ENCODE measurements at places on chromosomes 2 and 18. TPM values are rescaled to one million over a fixed set of nuclear protein-coding genes. Genes with fewer than 3 reads are reported as not detected.

- H3K4me1 ChIP-seq, result no peaks in the 10 kb centered on the region
- no peak overlapping the region for H3K4me3 ChIP-seq
- no peaks in the 10 kb centered on the region for H3K36me3 ChIP-seq
- DNase-seq, result no peak
- no peak overlapping the region for H3K27ac ChIP-seq
- H3K27me3 ChIP-seq, result no peaks in the 10 kb centered on the region
Observed at GRCh38 chr2:3463186-3463835, 56.0 kb downstream of the ADI1 start.

- no peak overlapping the region for H3K4me3 ChIP-seq
- no peak for DNase-seq
- H3K36me3 ChIP-seq, result no peaks in the 10 kb centered on the region
Observed at GRCh38 chr18:54765636-54766375, 62.5 kb upstream of the RAB27B start.

GRCh38 chr18:48817021-48817461 is 133.7 kb downstream of the SMAD7 start:
- H3K36me3 ChIP-seq, result no peaks in the 10 kb centered on the region
- no peak overlapping the region for H3K4me3 ChIP-seq
- no peaks in the 10 kb centered on the region for H3K27me3 ChIP-seq
- no peak overlapping the region for H3K27ac ChIP-seq

DNA sequence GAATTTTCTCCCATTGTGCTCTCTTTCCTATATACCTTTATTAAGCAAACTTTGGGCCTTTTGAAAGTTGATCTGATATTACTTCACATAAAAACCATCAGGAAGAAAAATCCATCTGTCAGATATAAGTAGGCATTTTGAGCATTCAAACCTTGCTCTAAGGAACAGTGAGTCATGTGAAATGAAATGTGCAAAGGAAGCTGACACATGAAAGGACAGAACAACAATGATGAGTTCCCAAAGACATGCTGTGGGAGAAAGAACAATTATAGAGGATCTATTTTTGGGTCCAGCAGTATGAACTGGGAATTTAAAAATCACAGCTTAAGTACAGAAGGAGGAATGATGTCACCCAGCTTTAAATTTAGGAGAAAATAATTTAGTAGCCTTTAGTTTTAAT is 18.1 kb downstream of the CALCRL start:
- H3K27me3 ChIP-seq, result no peaks in the 10 kb centered on the region
- H3K36me3 ChIP-seq, result no peaks in the 10 kb centered on the region

DNA sequence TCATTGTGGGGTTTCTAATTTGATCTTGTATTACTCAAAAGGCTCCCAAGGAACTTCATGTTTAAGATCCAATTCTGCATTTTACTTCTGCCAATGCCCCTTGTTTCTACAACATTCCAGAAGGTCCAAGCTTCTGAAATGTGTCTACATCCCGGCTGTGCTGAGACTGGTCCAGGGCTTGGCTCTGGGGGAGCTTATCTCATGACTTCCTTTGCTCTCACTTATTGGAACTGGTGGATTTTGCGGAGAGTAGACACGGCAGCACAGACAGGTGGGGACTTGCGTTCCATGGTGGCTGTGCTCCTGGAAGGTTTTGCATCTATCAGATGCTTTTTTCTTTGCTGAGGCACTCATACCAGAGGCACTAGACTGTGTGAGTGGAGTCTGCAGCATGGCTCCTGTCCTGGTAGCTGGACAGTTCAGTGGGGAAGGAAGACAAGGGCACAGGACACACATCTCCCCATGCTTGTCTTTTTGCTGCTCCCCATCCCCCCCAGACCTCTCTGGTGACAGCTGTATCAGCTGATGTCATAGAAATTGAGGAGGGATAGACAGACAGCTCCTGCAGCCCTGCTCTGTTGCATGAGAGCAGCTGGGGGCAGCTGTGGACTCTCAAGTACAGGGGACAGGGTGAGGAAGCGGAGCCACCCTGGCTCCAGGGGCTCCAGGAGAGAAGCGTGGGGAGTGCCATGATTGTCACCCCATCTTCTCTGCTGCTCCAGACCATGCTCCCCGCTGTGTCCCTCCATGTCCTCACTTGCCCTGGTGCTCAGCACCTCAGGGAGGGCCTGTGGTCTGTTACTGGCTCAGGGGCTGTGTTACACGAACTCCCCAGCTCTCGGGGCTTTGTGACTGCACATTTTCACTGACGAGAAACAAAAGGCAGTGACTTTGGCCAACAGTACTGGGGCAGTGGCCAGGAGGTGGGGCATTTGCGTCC is 46.0 kb downstream of the ACAA2 start:
- H3K27ac ChIP-seq, result no peak overlapping the region
- no peaks in the 10 kb centered on the region for H3K4me1 ChIP-seq
- no peaks in the 10 kb centered on the region for H3K27me3 ChIP-seq
- no peak for DNase-seq
- H3K4me3 ChIP-seq, result no peak overlapping the region

Gene ACMSD
- total RNA-seq, result not detected

Gene BIN1
- total RNA-seq, result 38.5 TPM

Gene GREB1L
- not detected for total RNA-seq

GRCh38 chr18:32893915-32894314 is 121.1 kb upstream of the KLHL14 start:
- no peak overlapping the region for H3K4me3 ChIP-seq
- no peak for DNase-seq
- no peaks in the 10 kb centered on the region for H3K27me3 ChIP-seq
- no peaks in the 10 kb centered on the region for H3K4me1 ChIP-seq

GRCh38 chr2:106941372-106941993 is 55.5 kb upstream of the ST6GAL2 start:
- DNase-seq, result no peak
- no peak overlapping the region for H3K4me3 ChIP-seq
- H3K36me3 ChIP-seq, result no peaks in the 10 kb centered on the region
- no peaks in the 10 kb centered on the region for H3K27me3 ChIP-seq
- H3K4me1 ChIP-seq, result no peaks in the 10 kb centered on the region
- no peak overlapping the region for H3K27ac ChIP-seq

DNA sequence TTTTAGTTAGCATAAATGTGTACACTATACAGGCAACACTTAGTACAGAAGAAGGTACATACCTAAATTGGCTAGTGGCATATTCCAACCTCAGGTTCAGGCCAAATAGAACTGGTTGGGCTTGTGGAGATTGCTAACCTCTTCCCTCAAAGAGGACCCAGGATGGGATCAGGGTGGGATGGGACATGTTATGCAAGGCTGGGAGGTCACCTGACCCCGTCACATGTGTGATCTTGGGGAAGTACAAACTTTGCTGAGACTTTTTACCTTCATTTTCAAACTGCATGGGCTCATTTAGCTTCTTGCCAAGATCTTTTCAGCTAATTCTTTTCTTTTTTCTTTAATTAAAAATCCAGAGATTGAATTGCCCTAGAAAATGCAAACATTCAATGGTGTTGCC is 36.9 kb downstream of the TMEM17 start:
- no peak for DNase-seq
- H3K36me3 ChIP-seq, result no peaks in the 10 kb centered on the region
- H3K4me1 ChIP-seq, result no peaks in the 10 kb centered on the region
- H3K27ac ChIP-seq, result no peak overlapping the region
- H3K27me3 ChIP-seq, result no peaks in the 10 kb centered on the region

- H3K4me1 ChIP-seq, result no peaks in the 10 kb centered on the region
- H3K4me3 ChIP-seq, result no peak overlapping the region
- DNase-seq, result no peak
- H3K27ac ChIP-seq, result no peak overlapping the region
Observed at GRCh38 chr2:96180002-96180401, 28.6 kb downstream of the STARD7 start.

Gene TUBA3E
- total RNA-seq, result not detected

Gene COLEC11
- total RNA-seq, result not detected

GRCh38 chr2:10741139-10741538 is 19.7 kb downstream of the ATP6V1C2 start:
- H3K36me3 ChIP-seq, result no peaks in the 10 kb centered on the region
- no peak overlapping the region for H3K27ac ChIP-seq
- peaks cover 5% of the 10 kb centered on the region for H3K4me1 ChIP-seq

DNA sequence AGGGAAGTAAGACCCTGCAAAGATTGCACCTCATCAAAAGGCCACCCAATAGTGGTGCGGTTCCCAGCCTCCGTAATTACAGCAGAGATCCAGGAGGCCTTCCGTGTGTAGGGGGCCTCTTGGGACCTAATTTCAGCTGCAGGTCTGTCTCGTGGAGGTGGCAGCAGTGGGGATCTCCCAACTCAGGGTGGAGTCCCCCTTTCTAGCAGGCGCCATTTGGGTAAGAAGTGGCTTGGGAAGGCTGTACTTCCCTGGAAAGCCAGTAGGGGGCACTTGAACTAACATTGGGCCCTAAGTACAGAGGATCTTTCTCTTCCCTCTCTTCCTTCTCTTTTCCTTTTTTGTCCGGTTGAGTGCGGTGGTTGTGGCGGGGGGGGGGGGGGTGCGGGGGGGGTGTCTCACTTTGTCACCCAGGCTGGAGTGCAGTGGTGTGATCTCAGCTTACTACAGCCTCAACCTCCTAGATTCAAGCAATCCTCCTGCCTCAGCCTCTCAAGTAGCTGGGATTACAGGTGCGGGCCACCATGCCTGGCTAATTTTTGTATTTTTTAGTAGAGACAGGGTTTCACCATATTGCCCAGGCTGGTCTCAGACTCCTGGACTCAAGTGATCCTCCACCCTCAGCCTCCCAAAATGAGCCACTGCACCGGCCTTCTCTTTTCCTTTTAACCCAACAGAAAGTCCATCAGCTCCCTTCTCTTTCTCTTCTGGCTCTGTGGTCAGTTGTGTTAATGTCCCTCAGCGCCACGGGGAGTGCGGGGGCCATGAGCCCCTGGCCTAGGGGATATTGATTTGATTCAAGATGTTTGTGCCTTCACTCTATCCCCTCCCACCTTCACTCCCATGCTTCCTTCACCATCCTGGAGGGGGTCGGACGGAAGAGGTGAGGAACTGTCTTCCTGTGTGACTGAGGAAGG is 32.0 kb downstream of the CENPO start:
- no peak overlapping the region for H3K4me3 ChIP-seq
- H3K27me3 ChIP-seq, result no peaks in the 10 kb centered on the region
- H3K27ac ChIP-seq, result no peak overlapping the region
- DNase-seq, result no peak
- H3K4me1 ChIP-seq, result peaks cover 5% of the 10 kb centered on the region

GRCh38 chr2:215503381-215503780 is 67.5 kb upstream of the FN1 start:
- H3K4me1 ChIP-seq, result peaks cover 4% of the 10 kb centered on the region

- H3K36me3 ChIP-seq, result no peaks in the 10 kb centered on the region
- DNase-seq, result no peak
- H3K4me1 ChIP-seq, result no peaks in the 10 kb centered on the region
- no peaks in the 10 kb centered on the region for H3K27me3 ChIP-seq
Observed at GRCh38 chr2:235183786-235184185, 232.0 kb downstream of the SH3BP4 start.

DNA sequence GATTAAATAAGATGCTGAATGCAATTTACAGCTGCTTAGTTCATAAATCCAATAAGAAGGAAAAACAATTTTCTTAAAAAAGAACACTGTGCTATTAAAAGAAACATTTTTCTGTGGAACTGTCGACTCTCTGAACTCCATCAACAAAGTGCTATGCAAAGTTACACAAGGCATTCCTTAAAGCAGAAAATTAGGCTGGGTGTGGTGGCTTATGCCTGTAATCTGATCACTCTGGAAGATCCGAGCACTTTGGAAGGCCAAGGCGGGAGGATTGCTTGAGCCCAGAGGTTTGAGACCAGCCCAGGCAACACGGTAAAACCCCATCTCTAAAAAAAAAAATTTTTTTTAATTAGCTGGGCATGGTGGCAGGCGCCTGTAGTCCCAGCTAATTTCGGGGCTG is 13.0 kb downstream of the MCM6 start:
- no peak overlapping the region for H3K27ac ChIP-seq
- no peaks in the 10 kb centered on the region for H3K4me1 ChIP-seq
- DNase-seq, result no peak

Gene GALNT5
- total RNA-seq, result 15.6 TPM

DNA sequence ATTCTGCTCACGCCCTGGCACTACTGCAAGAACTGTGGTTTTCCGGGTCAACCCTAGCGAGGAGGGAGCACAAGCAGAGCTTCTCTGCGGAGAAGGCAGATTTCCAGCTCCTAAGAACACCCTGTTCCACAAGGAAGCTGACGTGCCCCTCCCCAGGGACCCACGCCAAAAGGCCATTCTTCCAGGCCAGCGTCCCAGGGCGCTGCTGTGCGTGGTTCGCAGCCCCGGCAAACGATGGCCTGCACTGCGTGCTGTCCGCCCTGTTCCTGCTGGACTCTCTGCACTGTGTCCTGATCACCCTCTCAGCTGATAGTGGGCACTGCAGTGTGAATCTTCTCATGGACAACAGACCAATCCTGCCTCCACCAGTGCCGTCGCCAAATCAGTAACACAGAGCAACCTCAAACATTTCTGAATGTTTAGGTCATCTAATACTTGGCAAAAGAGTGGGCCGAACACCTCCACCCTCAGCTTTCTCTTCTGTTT is 49.1 kb downstream of the ADI1 start:
- peak overlapping the region; percentile 35 for H3K27ac ChIP-seq
- no peak for DNase-seq
- no peaks in the 10 kb centered on the region for H3K4me1 ChIP-seq
- no peaks in the 10 kb centered on the region for H3K36me3 ChIP-seq
- H3K4me3 ChIP-seq, result no peak overlapping the region

Gene HTR2B
- 6.2 TPM for total RNA-seq

DNA sequence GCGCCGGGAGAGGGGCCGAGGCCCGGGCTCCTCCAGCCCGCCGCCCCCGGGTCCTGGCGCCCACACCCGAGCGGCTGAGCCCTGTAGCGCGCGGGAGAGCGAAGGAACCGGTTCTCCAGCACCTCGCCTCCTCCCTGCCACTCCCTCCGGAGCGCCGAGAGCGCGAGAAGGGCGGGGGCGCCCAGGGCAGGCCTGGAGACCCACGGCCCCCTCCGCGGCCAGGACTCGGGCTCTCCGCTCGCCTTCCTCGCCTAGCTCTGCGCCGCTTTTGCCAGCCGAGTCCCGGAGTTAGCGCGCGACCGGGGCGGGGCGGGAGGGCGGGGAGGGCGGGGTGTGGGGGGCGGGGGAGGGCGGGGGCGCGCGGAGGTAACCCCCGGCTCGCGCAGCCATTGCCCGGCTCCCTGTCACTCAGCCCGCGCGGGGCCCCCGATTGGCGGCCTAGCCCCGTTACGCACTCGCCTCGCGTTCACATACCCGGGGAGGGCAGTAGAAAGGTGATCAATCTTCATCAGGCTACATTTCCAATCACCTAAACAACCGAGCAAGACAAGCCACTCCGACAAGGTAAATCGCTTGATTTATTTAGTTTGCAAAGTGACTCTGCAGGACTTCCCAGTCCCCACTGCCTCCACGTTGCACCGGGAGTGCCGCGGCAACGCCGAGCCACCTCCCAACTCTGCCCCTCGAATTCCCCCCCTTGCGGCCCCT is at the start of gene OTX1:
Gene OTX1 (plus strand): TSS at position 497 of the 708 bp plus-strand sequence. CDS start 2,161 bp downstream, outside the sequence.
- peak; percentile 59 for DNase-seq
- H3K27ac ChIP-seq, result no peak within 1 kb of the TSS
- peaks cover 61% of the 10 kb centered on the region for H3K4me1 ChIP-seq

DNA sequence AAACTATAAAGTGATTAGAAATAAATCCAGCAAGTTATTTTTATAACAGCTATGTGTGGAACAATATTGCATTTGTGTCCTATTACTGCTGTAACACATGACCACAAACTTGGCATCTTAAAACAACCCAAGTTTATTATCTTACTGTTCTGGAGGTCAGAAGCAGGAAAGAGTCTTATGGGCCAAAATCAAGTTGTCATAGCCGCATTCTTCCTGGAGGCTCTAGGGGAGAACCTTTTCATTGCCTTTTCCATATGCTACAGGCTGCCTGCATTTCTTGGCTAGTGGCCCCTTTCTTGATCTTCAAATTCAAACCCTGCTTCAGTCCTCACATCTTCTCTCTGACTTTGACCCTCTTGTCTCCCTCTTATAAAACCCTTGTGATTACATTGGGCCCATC is 27.0 kb upstream of the HNRNPLL start:
- no peak overlapping the region for H3K27ac ChIP-seq
- H3K27me3 ChIP-seq, result no peaks in the 10 kb centered on the region
- no peak for DNase-seq
- H3K36me3 ChIP-seq, result no peaks in the 10 kb centered on the region
- H3K4me1 ChIP-seq, result no peaks in the 10 kb centered on the region
